ENCODE measurements at places on chromosomes 4 and X. TPM values are rescaled to one million over a fixed set of nuclear protein-coding genes. Genes with fewer than 3 reads are reported as not detected.

Gene TRPC5OS
- polyA plus RNA-seq, result not detected

Gene F9
- polyA plus RNA-seq, result not detected

Gene EPGN
- polyA plus RNA-seq, result 7.1 TPM

Gene TMEM156
- polyA plus RNA-seq, result 0.05 TPM

Gene TREX2
- polyA plus RNA-seq, result not detected

Data from aorta (tissue), 5 donors.